Stimulated activated CD4-positive, alpha-beta T cell treated with anti-CD3 and anti-CD28 coated beads, Interleukin-1b, Interleukin-23, amount 100 ng/mL, for 24 hours (primary cell): ENCODE measurements at places on chromosomes 11 and 22.

GRCh38 chr22:19772673-19773469 is 12.3 kb downstream of the TBX1 start:
- no peak for DNase-seq

GRCh38 chr11:116175707-116176106 is 597.1 kb downstream of the BUD13 start:
- no peak for DNase-seq

DNA sequence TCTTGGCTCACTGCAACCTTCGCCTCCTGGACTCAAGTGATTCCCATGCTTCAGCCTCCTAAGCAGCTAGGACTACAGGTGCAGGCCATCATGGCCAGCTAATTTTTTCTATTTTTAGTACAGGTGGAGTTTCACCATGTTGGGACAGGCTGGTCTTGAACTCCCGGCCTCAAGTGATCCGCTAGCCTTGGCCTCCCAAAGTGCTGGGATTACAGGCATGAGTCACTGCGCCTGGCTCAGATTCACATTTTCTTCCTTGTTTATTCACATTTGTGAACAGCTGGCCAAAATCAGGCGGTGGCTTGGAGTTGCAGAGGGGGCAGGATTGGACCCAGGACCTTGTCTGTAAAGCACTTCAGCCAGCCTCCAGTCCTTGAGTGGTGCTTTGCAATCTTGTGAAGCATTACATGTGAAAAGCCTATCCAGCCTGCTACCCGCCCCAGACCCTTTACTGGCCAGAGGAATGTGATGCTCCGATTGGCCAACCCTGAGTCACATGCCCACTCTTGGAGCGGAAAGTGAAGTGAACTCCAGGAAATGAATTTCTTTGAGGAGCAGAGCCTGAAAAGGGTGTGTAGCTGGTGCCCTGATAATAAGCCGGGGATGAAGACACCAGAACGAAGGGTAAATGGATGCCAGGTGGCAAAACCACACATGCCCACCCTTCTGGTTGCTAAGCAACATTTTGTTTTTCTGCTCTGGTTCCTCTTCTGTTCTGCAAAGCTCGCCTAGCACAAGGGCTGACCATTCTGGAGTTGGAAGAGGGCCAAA is 62.6 kb upstream of the PTPRJ start:
- DNase-seq, result no peak

- no peak for DNase-seq
Observed at GRCh38 chr11:44377914-44378321, 68.0 kb upstream of the ALX4 start.
